Dermis blood vessel endothelial cell (primary cell): ENCODE measurements at places on chromosomes 6 and 20.
A peak's percentile ranks its signal among the peaks of the same experiment; 100 is the strongest.

GRCh38 chr6:134172706-134173365, 120.4 kb upstream of the SLC2A12 start:
- DNase-seq = peak; percentile 32

DNA sequence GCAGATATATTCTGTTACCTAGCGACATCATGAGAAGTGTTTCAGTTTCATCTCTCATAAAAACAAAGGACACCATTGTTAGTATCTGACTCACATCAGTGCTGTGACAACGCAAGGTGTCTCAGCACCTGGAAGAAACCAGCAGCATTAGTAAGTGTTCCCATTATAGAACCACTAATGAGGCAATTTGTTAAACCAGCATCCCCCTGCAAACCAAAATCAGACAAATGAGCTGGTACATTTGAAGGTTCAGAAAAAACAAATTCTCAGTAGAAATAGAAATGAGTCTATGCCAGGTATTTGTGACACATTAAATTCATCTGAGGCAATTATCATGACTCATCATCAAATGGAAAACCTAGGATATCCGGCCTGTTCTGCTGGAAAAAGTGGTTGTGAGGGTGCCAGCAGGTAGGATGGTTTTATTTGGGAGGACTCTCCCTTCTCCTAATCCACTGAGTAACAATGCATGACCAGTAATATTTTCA, 151.7 kb downstream of the TMEM200A start:
- no peak for DNase-seq

DNA sequence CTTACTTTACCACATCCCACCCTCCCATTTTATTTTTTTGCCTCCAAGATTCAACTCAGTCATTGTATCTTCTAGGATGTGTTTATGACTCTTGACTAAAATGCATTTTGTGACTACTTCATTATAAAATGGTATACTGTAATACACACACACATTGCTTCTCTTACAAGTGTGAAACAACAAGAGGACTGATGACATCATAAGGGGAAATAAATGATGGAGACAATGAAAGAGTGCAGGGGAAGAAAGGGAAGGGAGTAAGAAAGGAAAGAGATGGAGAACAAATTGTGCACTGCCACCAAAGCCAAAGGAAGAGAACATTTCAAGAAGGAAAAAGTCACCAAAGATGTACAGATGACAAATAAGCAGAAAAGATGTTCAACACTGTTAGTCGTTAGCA, 102.6 kb downstream of the CD164 start:
- DNase-seq = no peak

DNA sequence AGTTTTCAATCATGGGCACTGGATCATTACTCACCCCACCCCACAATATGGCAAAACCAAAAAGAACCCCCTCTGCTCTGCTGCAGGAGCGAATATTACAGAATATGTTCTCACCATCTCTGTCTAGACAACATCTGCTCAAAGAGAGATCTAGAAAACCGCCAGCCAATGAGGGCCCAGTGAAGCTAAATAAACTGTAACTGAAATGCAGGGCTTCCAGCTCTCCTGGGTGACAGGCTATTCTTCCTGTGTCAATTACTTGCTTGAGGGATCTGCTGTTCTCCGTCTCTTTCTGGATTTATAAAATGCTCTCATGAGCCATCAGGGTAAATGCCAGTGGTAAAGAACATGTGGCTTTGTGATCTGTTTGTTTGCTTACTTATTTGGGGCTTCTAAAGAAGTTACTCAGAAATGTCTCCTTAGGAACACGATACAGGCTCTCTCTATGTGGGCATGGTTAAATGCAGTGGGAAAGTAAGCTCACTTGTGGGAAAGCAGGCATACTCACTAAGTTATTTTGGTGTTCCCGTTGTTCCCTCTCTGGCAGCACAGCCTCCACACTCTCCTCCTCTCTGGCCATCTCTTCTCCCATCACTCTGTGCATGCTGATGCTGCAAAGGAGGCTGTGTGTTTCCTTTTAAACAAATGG, 44.8 kb downstream of the TTI1 start:
- DNase-seq = no peak

- no peak for DNase-seq
These were observed 5.8 kb upstream of the STMND1 start for GRCh38 chr6:17096096-17096495.

DNA sequence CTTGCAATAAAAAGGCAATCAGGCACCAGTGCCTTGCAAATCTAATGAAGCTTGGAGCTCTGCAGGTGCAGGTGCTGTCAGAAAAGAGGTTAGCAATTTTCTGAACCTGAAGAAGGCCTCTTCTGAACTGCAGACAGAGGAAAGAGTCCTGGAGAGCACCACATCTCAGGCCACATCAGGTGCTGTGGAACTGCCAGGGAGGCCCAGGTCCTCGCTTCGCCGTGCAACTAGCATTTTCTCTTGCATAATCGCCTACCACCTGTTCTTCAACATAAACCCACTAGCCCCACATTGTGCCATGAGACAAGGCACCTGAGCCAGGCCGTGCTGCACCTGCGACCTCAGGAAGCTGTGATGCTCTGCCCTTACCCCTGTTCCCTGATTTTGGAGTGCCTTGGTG, 187.6 kb downstream of the DTNBP1 start:
- DNase-seq = no peak
